ENCODE measurements at places on chromosomes 1 and 21.

- DNase-seq = no peak
These were observed 88.4 kb downstream of the PRKAB2 start for GRCh38 chr1:147083919-147084272.

DNA sequence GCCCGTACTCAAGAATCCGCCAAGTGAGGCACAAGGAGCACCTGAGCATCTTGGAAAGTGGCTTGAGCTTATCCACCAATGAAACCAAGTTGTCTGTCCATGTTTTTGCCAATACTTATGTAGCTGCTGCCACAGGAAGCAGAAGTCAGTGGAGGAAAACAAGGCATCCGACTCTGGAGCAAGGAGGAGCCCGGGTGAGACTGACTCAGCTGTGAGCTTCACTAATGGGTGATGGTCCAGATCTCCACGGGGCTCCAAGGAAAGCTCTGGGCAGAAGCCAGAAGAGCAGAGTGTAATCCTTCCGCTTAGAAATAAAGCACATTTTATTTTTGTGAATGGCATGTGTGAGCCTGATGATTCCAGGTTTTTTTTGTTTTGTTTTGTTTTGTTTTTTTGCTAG, 12.3 kb upstream of the SSR2 start:
- DNase-seq = no peak

- DNase-seq = peak; percentile 44
These were observed 740 bp downstream of the DSTYK start for GRCh38 chr1:205210756-205211168.

DNA sequence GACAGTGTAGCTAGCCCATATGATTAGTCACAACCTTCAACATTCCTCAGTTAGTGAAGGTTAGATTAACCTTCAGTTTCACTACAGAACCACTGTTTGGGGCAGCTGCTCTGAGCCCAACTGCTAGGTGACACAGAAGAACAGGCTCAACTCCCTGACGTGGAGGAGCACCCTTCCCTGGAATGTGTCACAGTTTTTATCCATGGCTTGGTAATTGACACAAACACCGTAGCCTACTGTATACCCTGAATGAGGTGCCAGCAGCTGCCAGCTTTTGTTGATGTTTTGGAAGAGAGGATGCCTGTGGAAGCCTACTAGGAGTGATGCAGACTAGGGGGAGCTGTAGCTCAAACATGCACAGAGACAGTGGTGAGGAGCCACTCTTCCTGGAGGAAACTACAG, 56.6 kb upstream of the CR2 start:
- peak; percentile 16 for DNase-seq

GRCh38 chr1:17065666-17066065, 11.8 kb upstream of the SDHB start:
- DNase-seq = no peak

DNA sequence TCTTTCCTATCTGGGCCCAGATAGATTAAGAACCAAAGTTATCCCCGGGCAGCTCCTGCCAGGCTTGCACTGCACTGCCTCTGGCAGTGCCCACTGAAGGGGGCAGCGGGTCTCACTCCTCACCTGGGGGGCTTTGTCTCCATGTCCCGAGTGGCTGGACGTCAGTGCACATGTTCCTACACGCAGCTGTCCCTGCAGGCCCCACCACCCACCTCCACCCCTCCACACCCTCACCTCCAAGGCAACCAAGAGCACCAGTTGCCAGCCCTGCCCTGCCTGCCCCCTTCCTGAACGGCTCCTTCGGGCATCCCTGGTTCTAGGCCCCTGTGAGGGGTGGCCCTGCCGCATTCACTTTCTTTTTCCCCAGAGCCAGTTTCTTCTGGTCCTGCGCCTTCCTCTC, 147.2 kb downstream of the PEX14 start:
- no peak for DNase-seq

DNA sequence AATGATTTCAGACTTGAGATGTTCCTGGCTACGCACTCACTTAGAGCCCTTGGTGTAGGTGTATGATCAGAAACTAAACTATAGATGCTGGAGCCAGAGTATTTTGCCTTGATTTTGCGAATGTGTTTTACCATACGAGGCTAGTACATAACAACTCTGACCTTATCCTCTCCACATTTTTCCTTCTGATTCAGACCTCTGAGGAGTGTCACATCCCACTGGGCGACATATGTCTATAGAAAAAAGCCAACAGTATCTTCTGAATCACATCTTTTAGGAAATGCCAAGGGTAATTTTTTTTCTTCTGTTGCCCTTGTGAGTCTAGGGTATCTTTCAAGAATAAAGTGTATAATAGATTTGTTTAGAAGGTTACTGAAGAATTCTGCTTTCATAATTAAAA, 49.6 kb downstream of the AK4 start:
- no peak for DNase-seq
